ENCODE measurements at places on chromosomes 2 and 18. TPM values are rescaled to one million over a fixed set of nuclear protein-coding genes. Genes with fewer than 3 reads are reported as not detected.
A peak's percentile ranks its signal among the peaks of the same experiment; 100 is the strongest.

DNA sequence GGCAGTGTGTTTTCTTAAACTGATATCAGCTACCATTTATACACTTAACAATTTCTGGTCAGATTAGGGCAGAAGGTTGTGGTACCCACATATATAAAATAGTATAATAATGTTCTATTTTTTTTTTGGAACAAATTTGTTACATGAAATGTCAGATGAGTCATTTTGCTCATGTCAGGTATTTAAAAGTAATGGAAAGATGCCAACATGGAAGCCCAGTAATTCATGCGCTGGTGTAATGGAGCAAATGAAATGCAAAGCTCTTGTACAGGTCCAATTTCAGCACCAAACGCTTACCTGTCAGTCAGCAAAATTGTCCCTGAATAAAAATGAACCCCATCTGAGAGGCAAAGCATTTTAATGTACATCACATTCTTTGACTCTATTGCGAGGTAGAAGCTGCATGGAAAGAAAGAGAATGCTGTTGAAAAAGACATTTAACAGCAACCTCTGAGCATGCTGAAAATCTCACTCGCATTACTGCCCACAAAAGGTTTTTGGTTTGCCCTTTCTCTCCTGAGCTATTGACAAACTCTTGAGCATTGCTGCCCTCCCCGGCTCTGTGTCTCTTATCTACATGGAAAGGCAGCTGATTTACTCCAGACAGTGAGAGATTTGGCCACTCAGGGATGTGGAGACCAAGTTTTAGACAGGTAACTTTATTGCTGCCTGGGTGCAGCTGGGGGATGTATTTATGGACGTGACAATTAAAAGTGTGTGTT is 217.5 kb downstream of the CAMKMT start:
- no peaks in the 10 kb centered on the region for H3K36me3 ChIP-seq
- H3K27ac ChIP-seq: peak overlapping the region; percentile 10

COLEC12 gene
- 0.37 TPM for total RNA-seq

- H3K27ac ChIP-seq: no peak within 1 kb of the TSS
- H3K4me1 ChIP-seq: peaks cover 23% of the 10 kb centered on the region
- H3K4me3 ChIP-seq: peak within 1 kb of the TSS; percentile 71
- no peaks in the 10 kb centered on the region for H3K36me3 ChIP-seq
Measured at GRCh38 chr2:17878281-17879136, at the start of gene KCNS3. Gene KCNS3 (plus strand): TSS chr2:17878667. CDS start chr2:17931009, 52,342 bp downstream.

LOXHD1 gene
- total RNA-seq: 2.7 TPM

- DNase-seq: no peak
- no peaks in the 10 kb centered on the region for H3K4me1 ChIP-seq
- no peak overlapping the region for H3K27ac ChIP-seq
- H3K4me3 ChIP-seq: no peak overlapping the region
- H3K27me3 ChIP-seq: no peaks in the 10 kb centered on the region
Measured at GRCh38 chr2:46878886-46879285, 36.7 kb downstream of the MCFD2 start.

GRCh38 chr2:160934263-160934662 is 226.0 kb upstream of the TANK start:
- H3K27ac ChIP-seq: no peak overlapping the region
- H3K36me3 ChIP-seq: no peaks in the 10 kb centered on the region
- no peak overlapping the region for H3K4me3 ChIP-seq

MAP2 gene
- 2.8 TPM for total RNA-seq

GRCh38 chr2:24304098-24304497 is 56.2 kb downstream of the ITSN2 start:
- no peaks in the 10 kb centered on the region for H3K4me1 ChIP-seq
- H3K27ac ChIP-seq: no peak overlapping the region
- DNase-seq: no peak
- no peaks in the 10 kb centered on the region for H3K27me3 ChIP-seq
- H3K36me3 ChIP-seq: peaks cover 100% of the 10 kb centered on the region
- no peak overlapping the region for H3K4me3 ChIP-seq

GRCh38 chr2:47528455-47528854 is 125.5 kb downstream of the MSH2 start:
- no peak overlapping the region for H3K4me3 ChIP-seq
- H3K36me3 ChIP-seq: no peaks in the 10 kb centered on the region
- H3K4me1 ChIP-seq: no peaks in the 10 kb centered on the region
- H3K27me3 ChIP-seq: no peaks in the 10 kb centered on the region
- DNase-seq: no peak
- no peak overlapping the region for H3K27ac ChIP-seq

STPG4 gene
- 2.2 TPM for total RNA-seq

- DNase-seq: no peak
- H3K27me3 ChIP-seq: no peaks in the 10 kb centered on the region
- no peak overlapping the region for H3K27ac ChIP-seq
Measured at GRCh38 chr2:27942612-27943547, 52.4 kb downstream of the BABAM2 start.

DNA sequence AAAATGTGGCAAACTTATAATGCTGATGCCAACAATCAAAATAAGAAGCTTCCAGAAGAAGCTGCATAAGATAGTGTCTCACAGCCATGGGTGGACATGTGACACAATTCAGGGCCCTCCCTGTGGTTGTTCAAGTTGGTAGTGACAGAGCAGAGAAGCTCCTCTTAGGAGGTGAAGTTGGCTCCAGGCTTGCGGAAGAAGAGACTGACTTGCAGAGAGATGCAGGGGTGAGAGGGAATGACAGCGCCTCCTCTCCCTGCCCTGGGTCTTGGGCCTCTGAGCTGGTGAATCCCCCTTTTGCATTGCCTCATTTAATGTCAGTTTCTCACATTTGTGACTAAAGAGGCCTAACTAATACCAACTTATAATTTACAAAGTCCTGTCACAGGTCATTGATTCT is 23.0 kb upstream of the RHOB start:
- peak overlapping the region; percentile 79 for H3K27ac ChIP-seq
- DNase-seq: no peak
- H3K4me1 ChIP-seq: peaks cover 65% of the 10 kb centered on the region
- no peaks in the 10 kb centered on the region for H3K27me3 ChIP-seq
- no peak overlapping the region for H3K4me3 ChIP-seq

- peaks cover 56% of the 10 kb centered on the region for H3K4me1 ChIP-seq
- H3K36me3 ChIP-seq: peaks cover 11% of the 10 kb centered on the region
- no peaks in the 10 kb centered on the region for H3K27me3 ChIP-seq
- DNase-seq: no peak
- no peak overlapping the region for H3K4me3 ChIP-seq
- peak overlapping the region; percentile 91 for H3K27ac ChIP-seq
Measured at GRCh38 chr2:241358470-241358869, 2.4 kb downstream of the FARP2 start.

GRCh38 chr18:54260396-54261072 is 8.8 kb upstream of the POLI start:
- peak overlapping the region; percentile 77 for H3K27ac ChIP-seq
- H3K36me3 ChIP-seq: no peaks in the 10 kb centered on the region
- no peaks in the 10 kb centered on the region for H3K27me3 ChIP-seq
- H3K4me3 ChIP-seq: no peak overlapping the region

GRCh38 chr2:190444976-190445375 is 36.8 kb downstream of the MFSD6 start:
- H3K27ac ChIP-seq: no peak overlapping the region
- no peaks in the 10 kb centered on the region for H3K27me3 ChIP-seq
- no peaks in the 10 kb centered on the region for H3K36me3 ChIP-seq
- no peak for DNase-seq

TWIST2 gene
- 2.1 TPM for total RNA-seq

KLHL30 gene
- 0.23 TPM for total RNA-seq

GRCh38 chr2:67645280-67646138 is 248.4 kb downstream of the ETAA1 start:
- H3K4me1 ChIP-seq: no peaks in the 10 kb centered on the region
- H3K36me3 ChIP-seq: no peaks in the 10 kb centered on the region
- no peak overlapping the region for H3K27ac ChIP-seq
- DNase-seq: no peak
- H3K4me3 ChIP-seq: no peak overlapping the region

DNA sequence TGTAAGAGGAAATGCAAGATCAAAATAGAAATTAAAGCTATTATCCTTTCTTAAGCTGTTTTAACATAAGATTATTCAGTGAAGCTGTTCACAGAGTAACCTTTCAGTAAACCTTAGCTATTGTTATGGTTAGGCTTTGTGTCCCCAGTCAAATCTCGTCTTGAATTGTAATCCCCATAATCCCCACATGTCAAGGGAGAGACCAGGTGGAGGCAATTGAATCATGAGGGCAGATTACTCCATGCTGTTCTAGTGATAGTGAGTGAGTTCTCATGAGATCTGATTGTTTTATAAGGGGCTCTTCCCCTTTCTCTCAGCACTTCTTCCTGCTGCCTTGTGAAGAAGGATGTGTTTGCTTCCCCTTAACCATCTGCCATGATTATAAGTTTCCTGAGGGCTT is 424.4 kb downstream of the DSEL start:
- no peaks in the 10 kb centered on the region for H3K4me1 ChIP-seq
- H3K27ac ChIP-seq: no peak overlapping the region
- H3K36me3 ChIP-seq: no peaks in the 10 kb centered on the region
- DNase-seq: no peak

- H3K36me3 ChIP-seq: no peaks in the 10 kb centered on the region
- no peak overlapping the region for H3K4me3 ChIP-seq
- DNase-seq: peak; percentile 66
- H3K4me1 ChIP-seq: no peaks in the 10 kb centered on the region
- H3K27ac ChIP-seq: no peak overlapping the region
Measured at GRCh38 chr18:79868811-79869541, 71.2 kb downstream of the KCNG2 start.

DNA sequence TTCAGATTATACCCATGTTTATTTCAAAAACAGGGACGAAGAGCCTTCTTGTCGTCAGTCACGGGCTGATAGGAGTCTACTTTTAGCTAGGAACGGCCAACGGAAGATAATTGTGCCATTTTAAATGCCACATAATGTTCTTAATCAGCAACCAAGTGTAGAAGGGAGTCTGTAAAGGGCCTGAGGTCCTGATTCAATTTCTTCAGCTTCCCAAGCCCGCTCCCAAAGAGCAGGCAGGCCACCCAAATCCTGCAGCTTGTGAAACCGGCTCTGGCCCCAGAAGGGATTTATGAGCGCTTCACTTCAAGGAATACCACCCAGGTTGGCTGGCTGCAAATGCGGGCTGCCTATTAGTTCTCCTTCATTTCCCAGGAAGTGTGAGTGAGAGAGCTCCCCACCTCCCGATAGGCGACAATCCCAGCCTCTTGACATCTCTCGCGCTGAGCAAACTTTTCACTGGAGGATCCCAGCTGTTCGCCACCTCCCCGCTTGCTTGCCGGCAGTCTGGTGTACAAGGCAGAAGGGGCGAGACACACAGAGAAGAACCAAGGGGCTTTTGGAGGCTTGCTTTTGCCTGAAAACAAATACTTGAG is 272.9 kb downstream of the CDH20 start:
- H3K36me3 ChIP-seq: no peaks in the 10 kb centered on the region
- H3K4me3 ChIP-seq: peak overlapping the region; percentile 12
- peaks cover 13% of the 10 kb centered on the region for H3K4me1 ChIP-seq
- no peaks in the 10 kb centered on the region for H3K27me3 ChIP-seq
- no peak for DNase-seq

- H3K4me1 ChIP-seq: no peaks in the 10 kb centered on the region
- H3K4me3 ChIP-seq: no peak overlapping the region
- DNase-seq: no peak
- no peaks in the 10 kb centered on the region for H3K36me3 ChIP-seq
Measured at GRCh38 chr2:149902081-149902480, 314.5 kb upstream of the MMADHC start.

DPP4 gene
- 21.1 TPM for total RNA-seq

DNA sequence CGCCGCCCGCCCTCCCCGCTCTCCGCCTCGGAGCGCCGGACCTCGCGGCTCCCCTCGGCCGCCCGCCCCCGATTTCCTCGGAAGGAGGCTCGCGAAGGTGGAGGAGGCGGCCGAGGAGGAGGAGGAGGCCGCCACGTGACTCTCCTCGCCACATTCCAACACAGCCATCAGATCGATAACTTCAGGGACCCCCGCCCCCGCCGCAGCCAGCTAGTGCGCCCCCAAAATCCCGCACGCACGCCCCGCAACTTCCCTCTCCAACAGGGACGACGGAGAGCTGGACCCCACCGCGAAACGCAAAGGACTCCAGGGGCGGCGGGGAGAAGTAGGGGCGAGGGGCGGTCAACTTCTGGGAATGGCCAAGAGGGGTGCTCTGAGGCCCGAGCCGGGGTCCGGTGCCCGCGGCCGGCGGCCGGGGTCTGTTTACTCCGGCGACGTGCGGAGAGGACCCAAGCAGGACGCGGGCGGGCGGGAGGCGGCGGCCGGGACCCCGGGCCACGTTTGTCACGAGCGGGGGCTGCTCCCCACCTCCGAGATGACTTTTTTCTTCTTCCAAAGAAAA is 2.0 kb downstream of the ZNF521 start:
- DNase-seq: peak; percentile 75
- peaks cover 8% of the 10 kb centered on the region for H3K4me1 ChIP-seq
- H3K27me3 ChIP-seq: peaks cover 82% of the 10 kb centered on the region
- no peaks in the 10 kb centered on the region for H3K36me3 ChIP-seq

CPS1 gene
- total RNA-seq: 4.3 TPM

CPO gene
- not detected for total RNA-seq

DNA sequence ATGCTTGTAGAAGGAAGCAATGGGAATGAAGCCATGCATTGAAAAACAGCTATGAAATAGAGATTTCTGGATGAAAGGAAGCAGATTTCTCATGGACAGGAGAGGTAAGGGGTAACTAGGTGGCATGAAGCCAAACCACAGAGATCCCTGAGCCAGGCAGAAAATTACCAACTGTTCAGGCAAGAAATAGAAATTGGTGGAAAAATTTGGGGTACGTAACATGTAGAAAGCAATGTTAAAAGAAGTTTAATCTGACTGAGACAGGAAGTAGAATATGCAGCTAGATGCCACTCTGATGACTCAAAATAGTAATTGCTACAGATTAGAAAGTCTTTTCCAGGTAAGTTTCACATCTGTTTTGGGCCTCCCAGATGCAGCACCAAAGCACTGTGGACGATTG is 928.5 kb upstream of the CELF4 start:
- H3K36me3 ChIP-seq: no peaks in the 10 kb centered on the region
- H3K27ac ChIP-seq: no peak overlapping the region
- H3K4me1 ChIP-seq: no peaks in the 10 kb centered on the region
- no peak overlapping the region for H3K4me3 ChIP-seq
- no peaks in the 10 kb centered on the region for H3K27me3 ChIP-seq
- DNase-seq: no peak

- H3K27me3 ChIP-seq: no peaks in the 10 kb centered on the region
- H3K4me1 ChIP-seq: peaks cover 51% of the 10 kb centered on the region
- DNase-seq: no peak
- peak overlapping the region; percentile 44 for H3K4me3 ChIP-seq
- peaks cover 18% of the 10 kb centered on the region for H3K36me3 ChIP-seq
Measured at GRCh38 chr2:99772591-99773331, 282.9 kb upstream of the REV1 start.

FEV gene
- total RNA-seq: not detected

DNA sequence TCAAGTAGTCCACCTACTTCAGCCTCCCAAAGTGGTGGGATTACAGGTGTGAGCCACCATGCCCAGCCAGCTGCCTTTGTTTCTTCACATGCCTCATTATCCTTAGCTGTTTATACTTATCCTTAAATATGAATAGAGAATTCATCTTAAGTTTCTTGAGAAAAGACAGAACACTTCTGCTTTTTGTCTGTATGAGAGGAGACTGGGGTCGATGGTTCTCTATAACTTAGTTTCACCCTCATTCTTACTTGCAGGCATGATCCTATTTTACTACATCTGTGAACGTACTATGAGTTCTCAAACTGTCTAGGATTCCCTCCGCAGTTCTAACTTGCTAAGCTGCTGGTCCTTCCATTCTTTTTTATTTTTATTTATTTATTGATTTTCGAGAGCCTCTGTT is 20.4 kb downstream of the PPM1B start:
- no peak overlapping the region for H3K4me3 ChIP-seq
- no peak overlapping the region for H3K27ac ChIP-seq
- no peaks in the 10 kb centered on the region for H3K36me3 ChIP-seq
- DNase-seq: no peak

- H3K36me3 ChIP-seq: no peaks in the 10 kb centered on the region
- H3K4me3 ChIP-seq: no peak overlapping the region
- DNase-seq: no peak
- no peaks in the 10 kb centered on the region for H3K27me3 ChIP-seq
- no peak overlapping the region for H3K27ac ChIP-seq
Measured at GRCh38 chr2:66601624-66602023, 166.7 kb downstream of the MEIS1 start.
